ENCODE measurements at places on chromosomes 5 and 9. TPM values are rescaled to one million over a fixed set of nuclear protein-coding genes. Genes with fewer than 3 reads are reported as not detected.

FIBCD1 gene
- 4.6 TPM for total RNA-seq

CAMK4 gene
- 0.11 TPM for total RNA-seq

MUSK gene
- 6.1 TPM for total RNA-seq

GRCh38 chr5:42951293-42951840 is 88.8 kb downstream of the ANXA2R start:
- peak; percentile 60 for DNase-seq
- peak overlapping the region; percentile 89 for H3K27ac ChIP-seq
- H3K27me3 ChIP-seq: peaks cover 19% of the 10 kb centered on the region
- peaks cover 38% of the 10 kb centered on the region for H3K4me1 ChIP-seq
- H3K4me3 ChIP-seq: peak overlapping the region; percentile 44

DNA sequence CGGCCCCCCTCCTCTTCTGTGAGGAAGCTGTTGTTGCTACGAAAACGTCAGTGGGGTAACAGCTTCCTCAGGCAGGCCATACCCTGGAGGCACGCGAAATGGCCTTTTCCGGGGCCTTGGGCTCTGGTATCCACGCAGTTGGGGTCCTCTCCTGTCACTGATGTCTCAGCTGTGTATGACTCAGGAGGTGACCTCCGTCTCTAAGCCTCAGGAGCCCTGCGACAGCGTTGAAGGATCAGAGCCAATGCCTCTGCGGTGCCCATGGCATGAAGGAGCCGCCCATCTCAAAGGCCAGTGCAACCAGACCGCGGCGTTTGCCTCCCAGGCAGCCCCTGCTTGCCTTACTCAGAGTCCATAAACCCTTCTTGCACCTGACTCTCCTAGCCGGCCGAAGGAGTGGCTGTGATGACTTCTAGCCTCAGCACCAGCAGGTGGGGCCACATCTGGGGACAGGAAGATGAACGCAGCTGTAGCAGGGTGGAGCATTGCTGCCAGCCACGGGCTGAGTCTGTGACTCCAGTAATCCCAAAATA is 1.0 kb upstream of the MXD3 start:
- DNase-seq: no peak
- H3K4me1 ChIP-seq: peaks cover 26% of the 10 kb centered on the region
- no peak overlapping the region for H3K27ac ChIP-seq
- peak overlapping the region; percentile 58 for H3K4me3 ChIP-seq
- no peaks in the 10 kb centered on the region for H3K27me3 ChIP-seq

DNA sequence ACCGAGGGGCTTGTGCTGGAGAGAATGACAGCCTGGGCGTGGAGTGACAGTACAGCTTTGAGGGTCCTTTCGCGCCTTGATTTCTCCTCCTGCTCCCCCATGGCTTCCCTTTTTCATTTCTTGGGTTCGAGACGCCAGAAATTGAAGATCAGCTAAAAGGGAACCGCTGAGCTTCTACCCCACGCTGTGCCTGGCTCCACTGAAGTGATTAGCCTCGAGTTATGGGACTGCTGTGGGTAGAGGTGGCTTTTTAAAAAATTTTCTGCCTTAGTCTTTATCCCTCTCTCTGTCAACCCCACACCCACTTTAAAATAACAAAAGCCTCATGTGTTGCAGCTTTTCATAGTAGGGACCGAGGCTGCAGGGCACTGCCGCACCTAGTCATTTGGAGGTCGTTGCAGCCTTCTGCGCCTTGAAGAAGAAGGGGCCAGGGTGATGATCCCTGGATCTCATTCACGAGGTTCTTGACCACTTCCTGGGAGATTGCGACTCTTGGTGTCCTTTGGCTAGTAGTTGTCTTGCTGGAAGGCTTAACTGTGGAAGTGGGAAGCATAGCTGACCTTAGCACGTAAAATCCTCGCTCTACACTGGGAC is 603 bp downstream of the PPIP5K2 start:
- H3K4me1 ChIP-seq: peaks cover 19% of the 10 kb centered on the region
- peak overlapping the region; percentile 92 for H3K4me3 ChIP-seq
- no peaks in the 10 kb centered on the region for H3K27me3 ChIP-seq
- H3K36me3 ChIP-seq: no peaks in the 10 kb centered on the region

GRCh38 chr9:105973951-105974351 is 279.6 kb downstream of the TMEM38B start:
- H3K27me3 ChIP-seq: no peaks in the 10 kb centered on the region
- H3K27ac ChIP-seq: no peak overlapping the region
- H3K4me3 ChIP-seq: no peak overlapping the region
- no peaks in the 10 kb centered on the region for H3K36me3 ChIP-seq
- H3K4me1 ChIP-seq: no peaks in the 10 kb centered on the region

DNA sequence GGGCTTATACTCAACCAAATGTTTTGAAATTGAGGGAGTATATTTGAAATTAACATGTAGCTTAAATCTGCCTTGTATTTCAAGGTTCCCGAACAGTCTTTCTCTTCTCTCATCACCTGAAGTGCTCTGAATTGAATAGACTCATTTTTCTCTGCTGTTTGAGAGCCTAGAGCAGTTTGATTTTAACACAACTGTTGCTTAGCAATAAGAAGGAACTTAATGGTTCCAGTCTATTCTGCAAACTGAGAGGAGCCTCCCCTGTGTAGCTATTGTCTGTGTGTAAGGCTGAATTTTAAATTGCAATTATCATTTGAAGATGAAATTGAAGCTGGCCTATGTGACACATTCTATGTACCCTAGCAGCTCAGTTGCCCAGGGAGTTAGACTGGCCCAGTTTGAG is 87.1 kb upstream of the CKMT2 start:
- no peak overlapping the region for H3K4me3 ChIP-seq
- no peaks in the 10 kb centered on the region for H3K27me3 ChIP-seq
- no peaks in the 10 kb centered on the region for H3K36me3 ChIP-seq
- H3K27ac ChIP-seq: no peak overlapping the region

- no peaks in the 10 kb centered on the region for H3K27me3 ChIP-seq
- no peak overlapping the region for H3K27ac ChIP-seq
- peak; percentile 59 for DNase-seq
- H3K4me1 ChIP-seq: no peaks in the 10 kb centered on the region
- no peak overlapping the region for H3K4me3 ChIP-seq
Measured at GRCh38 chr9:93598647-93599241, 22.4 kb downstream of the PHF2 start.

DNA sequence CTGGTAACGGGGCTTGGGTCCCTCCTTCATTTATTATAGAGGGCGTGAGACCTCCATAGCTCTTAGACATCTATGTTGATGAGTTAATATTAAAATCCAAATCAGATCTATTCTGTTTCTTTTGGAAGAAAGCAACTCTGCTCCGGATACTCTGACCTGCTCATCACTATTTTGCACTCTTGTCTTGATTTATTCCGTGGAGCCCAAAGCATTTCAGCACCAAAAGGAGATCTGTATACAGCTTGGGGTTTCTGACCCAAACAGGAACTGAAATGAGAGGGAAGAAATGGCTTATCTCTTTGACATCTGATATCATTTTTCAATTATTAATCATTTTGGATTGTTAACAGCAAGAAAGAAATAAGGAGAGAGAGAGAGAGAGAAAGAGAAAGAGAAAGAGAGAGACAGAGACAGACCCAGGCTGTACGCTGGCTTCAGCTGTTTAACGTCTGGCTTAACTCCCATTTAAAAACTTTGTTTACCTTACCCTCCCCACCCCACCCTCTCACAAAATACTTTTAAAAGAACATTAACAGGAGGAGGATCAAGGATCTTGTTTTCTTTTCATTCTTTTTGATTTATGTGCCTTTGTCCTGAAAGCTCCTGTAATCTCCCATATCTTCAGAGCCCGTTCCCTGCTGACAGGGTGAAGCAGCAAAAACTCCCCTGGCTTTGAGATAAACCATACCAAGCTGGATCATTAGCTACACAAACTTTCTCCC is 231.4 kb upstream of the TUT7 start:
- H3K36me3 ChIP-seq: no peaks in the 10 kb centered on the region
- no peaks in the 10 kb centered on the region for H3K27me3 ChIP-seq
- H3K4me3 ChIP-seq: no peak overlapping the region
- H3K27ac ChIP-seq: no peak overlapping the region
- no peak for DNase-seq

GRCh38 chr5:147753765-147754164 is 28.8 kb downstream of the JAKMIP2 start:
- H3K36me3 ChIP-seq: no peaks in the 10 kb centered on the region
- no peak for DNase-seq
- H3K4me1 ChIP-seq: no peaks in the 10 kb centered on the region
- H3K4me3 ChIP-seq: no peak overlapping the region
- no peak overlapping the region for H3K27ac ChIP-seq
- H3K27me3 ChIP-seq: no peaks in the 10 kb centered on the region

All from right atrium auricular region (tissue), 2 donors.